ENCODE measurements at places on chromosomes 4 and X.

DNA sequence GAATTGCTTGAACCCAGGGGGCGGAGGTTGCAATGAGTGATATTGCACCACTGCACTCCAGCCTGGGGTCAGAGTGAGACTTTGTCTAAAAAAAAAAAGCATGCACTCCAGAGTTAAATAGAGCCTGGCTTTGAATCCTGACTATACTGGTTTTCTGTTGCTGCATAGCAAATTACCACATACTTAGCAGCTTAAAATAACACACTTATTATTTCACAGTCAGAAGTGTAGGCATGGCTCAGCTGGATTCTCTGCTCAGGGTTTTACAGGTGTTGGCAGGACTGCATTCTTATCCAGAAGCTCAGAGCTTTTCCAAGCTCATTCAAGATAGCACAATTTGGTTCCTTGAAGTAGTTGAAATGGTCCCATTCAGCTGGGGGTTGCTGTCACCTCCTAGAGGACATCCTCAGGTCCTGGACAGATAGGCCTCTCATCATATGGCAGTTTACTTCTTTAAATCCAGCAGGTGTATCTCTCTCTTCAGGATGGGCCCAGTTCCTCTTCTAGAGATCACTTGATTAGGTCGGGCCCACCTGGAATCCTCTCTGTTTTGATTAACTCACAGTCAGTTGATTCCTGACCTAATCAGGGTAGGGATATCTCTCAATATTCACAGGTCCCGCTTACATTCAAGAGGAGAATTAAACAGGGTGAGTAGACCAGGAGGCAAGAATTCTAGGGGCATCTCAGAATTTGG, 26.8 kb downstream of the DOCK11 start:
- DNase-seq, result no peak

GRCh38 chrX:65686236-65686635, 18.8 kb downstream of the MSN start:
- DNase-seq, result no peak

GRCh38 chrX:108203540-108203939, 112.0 kb downstream of the ATG4A start:
- no peak for DNase-seq

DNA sequence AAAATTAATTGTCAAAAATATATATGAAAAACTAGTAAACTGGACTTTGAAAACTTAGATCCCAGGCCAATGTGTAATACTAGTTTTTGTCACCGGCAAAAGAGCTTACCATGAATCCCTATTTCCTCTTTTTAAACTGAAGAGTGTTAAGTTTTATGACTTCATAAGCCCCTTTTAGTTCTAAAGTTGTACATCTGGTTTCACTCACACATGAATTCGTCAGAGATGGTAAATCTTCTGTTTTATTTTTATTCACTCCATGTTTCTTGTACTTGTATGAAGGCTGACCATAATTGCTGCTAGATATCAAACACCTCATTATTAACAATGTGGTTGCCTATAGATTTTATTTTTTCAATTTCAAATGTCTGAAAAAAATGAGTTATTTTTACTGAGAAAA, 827.9 kb downstream of the PCDH7 start:
- no peak for DNase-seq

GRCh38 chrX:120839491-120839890, 36.2 kb downstream of the CT47B1 start:
- no peak for DNase-seq

DNA sequence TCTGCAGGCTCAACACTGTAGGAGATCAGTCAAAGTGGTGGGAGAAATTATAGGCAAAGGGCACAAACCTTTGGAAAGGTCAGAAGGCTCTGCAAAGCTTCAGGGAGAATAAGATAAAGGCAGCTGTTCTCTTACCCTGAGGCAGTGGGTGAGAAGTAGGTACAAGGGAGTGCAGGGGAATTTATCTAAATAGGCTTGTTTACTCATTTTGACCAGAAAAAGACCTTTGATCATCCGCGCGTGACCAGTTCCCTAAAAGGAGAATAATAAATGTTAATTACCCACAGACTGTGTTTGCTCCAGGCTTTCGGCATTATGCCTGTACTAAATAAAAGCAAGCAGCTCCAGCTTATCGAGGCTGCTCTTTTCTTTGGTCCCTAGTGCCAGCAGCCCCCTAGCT, 9.3 kb downstream of the FGFBP2 start:
- DNase-seq, result no peak

DNA sequence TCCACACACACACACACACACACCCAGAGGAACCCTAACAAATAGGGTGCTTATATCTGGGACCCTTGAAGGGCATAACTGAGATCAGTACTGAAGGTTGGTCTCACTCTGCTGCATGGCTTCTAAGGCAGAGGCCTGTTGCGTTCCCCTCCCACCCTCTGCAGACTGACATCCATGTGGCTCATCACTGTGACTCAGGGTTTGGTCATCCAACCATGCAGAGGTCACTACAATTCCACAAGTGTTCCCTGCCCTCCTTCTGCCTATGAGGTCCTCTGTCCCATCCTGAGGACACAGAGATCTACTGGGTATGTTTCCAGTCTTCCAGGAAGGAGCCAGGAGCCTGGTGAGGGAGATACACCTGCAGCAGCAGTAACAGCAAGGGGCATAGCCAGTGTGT, 55.8 kb downstream of the XAGE2 start:
- DNase-seq, result no peak

DNA sequence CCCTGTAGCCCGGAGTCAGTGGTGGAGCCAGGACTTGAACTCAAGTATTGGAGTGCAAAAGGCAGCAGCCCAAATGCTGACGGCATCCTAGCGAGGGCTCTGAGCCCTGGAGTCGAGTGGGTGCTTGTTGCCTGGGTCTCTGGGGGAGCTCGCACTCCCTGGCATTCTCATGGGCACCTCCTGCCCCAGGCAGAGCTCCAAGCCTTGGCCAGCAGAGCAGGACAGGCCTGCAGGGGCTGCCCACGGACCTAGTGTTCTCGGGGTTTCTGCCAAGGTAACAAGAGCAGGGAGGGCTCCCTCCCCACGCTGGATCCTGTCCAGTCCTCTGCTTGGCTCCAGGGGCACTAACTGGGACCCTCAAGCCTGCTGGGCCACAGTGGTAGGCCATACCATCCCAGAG, 17.6 kb upstream of the WFS1 start:
- no peak for DNase-seq

DNA sequence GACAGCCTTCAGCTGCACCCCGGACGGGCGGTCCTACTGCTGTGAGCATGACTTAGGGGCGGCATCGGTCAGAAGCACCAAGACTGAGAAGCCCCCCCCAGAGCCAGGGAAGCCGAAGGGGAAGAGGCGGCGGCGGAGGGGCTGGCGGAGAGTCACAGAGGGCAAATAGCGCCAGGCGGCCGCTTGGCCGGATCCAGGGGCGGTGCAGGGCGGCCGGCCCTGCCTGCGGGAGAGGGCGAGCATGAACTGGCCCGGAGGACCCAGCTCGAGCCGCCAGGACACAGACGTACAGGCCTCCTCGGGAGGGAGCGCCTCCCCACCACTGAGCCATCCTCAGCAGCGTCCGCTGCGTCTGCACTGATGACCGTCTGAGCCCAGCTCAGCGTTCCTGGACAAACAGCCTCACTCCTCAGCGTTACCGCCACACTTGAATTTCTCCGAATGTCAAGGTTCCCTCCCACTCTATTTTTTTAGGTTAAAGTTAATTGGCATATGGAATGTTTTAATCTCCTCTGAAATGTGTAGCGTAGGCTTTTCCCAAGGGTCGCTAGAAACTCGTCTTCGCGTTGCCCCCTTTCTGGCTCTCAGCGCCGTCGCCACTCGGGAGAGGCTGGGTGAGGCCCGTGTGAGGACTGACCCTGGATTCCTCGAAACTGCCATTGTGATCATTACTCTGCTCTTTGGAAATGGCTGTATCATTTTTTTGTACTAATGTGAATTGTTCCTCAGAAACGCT, 29.9 kb downstream of the NELFA start:
- no peak for DNase-seq

DNA sequence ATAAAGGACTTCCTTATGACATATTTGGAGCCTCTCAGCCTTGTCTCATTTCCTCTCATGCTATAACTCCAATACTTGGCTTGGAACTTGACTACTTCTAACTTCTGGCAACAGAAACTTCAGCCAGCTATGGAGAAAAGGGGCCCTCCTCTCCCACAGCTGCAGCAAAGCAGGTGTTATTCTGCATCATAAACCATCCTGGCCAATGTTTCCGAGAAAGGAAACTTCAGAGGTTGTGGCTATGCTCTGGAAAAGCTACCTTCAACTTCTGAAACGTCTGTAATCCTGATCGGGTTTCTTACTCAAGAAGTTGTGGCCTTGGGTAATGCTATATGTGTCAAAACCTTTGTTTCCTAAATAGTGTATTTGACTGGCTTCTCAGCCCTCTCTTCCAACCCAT, 109.5 kb upstream of the CDX4 start:
- no peak for DNase-seq

GRCh38 chr4:123579961-123580360, 183.4 kb downstream of the SPRY1 start:
- DNase-seq, result no peak

DNA sequence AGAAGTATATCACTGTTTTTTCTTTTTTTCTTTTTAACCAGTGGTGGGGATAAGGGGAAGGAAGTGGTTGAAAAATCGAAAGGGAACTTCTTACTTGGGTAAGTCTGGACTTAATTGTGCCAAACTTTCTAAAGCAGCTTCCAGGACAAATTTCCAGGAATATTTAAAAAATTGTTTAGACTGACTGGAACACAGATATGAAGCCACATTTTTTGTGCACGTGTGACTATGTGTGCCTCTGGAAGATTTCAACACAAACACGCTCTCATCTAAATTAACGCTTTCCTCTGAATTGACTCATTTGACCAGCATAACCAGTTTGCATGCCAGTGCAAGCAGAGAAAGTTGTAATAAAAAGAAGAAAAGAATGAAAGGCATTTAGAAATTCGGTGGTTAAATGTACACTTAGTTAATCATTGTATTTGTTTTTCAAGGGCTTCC, 18.8 kb upstream of the YTHDC1 start:
- no peak for DNase-seq

DNA sequence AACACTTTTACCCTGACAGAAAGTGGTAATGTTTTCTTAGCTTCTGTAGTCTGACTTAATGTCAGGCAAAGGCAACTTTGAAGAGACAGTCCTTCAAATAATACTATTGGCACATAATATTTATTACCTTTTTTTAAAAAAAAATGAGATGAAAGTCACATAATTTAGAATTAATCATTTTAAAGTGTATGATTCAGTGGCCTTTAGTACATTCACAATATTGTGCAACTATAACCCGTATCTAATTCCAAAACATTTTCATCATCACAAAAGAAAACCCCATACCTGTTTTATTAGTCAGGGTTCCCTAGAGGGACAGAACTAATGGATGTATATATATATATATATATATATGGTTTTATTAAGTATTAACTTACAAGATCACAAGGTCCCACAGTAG, 94.8 kb upstream of the TEX13A start:
- no peak for DNase-seq

GRCh38 chrX:47223476-47224250, 5.2 kb downstream of the CDK16 start:
- DNase-seq, result no peak

- peak; percentile 37 for DNase-seq
These were observed 1.2 kb upstream of the MORF4L2 start for GRCh38 chrX:103687696-103688201.

DNA sequence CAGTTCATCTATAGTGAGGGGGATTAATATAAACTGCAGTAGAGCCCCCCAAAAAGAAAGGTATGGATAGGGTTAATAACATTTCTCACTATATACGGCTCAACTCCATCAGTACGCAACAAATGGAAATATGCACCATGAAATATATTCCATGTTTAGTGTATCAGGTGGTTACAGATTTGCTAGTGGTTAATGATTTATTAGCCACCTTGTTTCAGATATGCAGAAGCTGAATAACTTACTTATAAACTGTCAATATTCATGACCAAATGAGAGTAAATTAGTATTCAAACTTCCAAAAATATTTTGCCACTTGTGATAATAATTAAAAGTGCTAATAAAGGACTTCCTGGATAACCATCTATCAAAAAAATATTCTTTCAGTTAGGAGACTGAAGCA, 14.8 kb downstream of the AMTN start:
- no peak for DNase-seq

DNA sequence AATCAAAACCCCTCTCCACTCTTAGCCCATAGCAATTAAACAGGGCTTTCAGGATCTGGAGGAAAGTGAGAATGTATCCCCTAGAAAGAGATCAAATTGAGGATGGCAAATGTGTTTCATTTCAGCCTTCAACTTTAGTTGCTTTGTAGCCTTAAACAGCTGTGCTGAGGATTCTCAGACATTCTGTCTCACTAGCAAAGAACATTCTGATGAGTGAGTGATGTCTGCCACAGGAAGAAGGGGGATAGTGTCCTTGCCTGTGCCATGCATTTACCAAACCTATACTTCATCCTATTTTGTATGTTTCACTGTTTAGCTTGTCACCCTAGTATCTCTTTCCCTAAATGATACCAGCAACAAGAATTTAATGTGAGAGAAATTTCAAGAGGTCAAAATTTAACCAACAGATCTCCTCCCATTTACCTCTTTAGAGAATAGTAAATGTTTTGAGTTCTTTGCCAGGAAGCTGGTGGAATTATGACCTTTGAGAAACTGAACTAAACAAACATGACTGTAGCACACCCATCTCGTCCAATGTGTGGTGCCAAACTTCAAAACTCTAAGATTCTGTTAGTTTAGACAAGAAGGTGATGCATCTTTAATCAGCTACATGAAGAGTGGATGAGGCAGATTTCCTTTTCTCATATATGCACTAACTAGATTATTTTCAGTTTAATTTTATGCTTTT, 165.6 kb downstream of the PALLD start:
- no peak for DNase-seq

DNA sequence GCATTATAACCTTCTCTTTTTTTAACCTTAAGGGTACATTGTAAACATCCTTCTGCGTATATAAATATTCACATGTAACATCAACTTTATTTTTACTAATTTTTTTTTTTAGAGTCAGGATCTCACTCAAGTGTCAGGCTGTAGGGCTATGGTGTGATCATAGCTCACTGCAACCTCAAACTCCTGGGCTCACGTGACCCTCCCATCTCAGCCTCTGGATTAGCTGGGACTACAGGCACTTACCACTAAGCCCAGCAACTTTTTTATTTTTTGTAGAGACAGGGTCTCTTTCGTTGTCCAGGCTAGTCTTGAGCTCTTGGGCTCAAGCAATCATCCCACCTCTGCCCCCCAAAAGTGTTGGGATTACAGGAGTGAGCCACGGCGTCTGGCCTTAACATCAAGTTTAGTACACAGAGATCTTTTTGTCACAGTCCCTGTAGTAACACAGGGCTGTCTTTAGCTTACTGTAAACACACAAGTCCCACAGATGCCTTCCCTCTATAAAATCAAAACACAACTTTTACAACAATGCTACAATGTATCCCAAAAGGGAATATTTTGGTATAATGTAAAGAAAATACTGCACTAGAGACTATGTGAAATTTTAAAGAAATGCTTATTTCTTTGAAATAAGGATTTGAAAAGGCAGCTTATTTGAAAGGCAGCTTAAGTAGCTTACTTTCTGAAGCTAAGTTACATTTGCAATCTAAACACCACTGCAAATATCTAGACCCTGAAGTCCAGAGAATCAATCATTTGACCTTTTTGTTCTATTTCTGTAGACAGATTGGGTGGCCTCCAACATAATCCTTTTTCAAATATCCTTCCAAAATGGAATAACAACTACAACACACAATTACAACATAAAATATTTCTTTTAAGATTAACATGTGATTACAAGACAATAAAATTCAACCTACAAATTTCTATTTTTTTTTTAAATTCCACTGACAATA, 116.0 kb downstream of the APBB2 start:
- DNase-seq, result no peak

GRCh38 chrX:45757272-45757671, 556.6 kb upstream of the DIPK2B start:
- no peak for DNase-seq

GRCh38 chrX:124240422-124240821, 92.0 kb upstream of the TEX13D start:
- DNase-seq, result no peak

Measured in left ventricle myocardium inferior (tissue), 1 donor.